ENCODE measurements at places on chromosomes 2 and 18. TPM values are rescaled to one million over a fixed set of nuclear protein-coding genes. Genes with fewer than 3 reads are reported as not detected.

DNA sequence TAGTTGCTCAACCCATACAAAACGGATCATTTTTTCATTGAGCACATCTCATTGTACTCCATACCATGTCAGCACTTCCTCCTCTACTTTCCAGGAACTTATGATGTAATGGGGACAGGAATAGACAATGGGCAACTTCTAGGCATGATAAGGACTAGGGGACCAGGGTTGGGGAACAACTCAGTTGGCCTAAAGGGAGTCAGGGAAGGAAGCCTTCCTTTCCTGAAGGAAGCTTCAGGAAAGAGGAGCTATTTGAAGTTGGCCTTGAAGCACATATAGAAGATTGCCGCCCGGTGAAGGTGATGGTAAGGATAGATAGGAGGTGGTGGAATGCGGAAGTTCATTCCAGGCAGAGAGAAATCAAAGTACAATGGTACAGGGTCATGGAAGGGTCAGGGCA, 283.9 kb downstream of the SLC8A1 start:
- DNase-seq, result no peak

C1QL2 gene
- total RNA-seq, result not detected

HOXD13 gene
- total RNA-seq, result not detected

DNA sequence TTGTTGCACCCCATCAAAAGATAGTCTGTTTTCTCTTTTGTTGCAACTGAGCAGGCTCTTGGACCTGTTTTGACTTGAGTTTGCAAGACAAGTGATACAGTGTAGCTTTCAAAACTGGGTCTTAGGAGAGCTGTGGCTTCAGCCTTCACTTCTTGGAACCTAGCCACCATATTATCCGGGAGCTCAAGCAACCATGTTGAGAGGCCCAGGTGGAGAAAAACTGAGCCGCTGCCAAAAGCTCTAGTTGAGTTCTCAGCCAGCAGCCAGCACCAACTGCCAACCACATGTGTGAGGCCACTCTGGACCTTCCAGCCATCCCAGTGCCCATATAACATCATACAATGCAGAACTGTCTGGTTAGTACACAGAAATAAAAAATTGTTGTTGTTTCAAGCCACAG, 5.4 kb downstream of the CACNB4 start:
- no peak for DNase-seq

CSRNP3 gene
- total RNA-seq, result 0.37 TPM

DNA sequence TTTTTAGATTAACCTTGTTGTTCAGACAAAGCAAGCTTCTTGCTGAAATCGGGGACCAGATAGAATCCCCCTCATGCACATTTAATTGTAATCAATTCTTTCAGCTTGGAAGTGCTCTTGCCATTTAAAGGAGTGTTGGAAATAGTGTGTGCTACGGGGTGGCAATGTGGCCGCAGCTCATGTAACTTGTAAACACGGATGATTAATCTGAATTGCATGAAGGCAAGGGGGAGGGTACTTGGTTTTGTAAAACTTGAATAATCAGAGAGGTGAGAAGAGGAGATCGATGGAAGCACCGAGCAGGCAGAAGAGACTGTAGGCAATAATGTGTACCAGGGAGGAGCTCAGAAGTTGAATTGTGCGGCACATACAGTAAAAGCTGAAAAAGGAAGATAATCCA, 273.5 kb downstream of the PTGR3 start:
- no peak for DNase-seq

KIAA2012 gene
- 0.49 TPM for total RNA-seq

DNA sequence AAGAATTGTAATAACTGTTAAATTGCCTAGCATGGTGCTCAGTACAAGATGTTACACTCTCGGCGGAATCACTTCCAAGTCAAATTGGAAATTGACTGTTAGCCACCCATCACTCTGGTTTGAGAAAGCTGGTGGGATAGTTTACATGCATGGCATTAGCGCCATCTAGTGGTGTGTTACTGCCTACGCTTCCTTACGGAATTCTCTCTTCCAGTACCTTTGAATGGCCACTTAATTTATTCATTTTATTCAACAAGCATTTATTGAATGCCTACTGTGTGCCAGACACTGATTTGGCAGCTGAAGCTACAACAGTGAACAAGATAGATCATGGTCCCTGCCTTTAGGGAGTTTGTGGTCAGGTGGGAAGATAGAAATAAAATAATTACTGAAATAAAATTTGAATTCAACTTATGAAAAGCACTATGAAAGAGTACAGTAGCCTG, 171.2 kb downstream of the TMEM247 start:
- no peak for DNase-seq

CIDEA gene
- total RNA-seq, result not detected

DNA sequence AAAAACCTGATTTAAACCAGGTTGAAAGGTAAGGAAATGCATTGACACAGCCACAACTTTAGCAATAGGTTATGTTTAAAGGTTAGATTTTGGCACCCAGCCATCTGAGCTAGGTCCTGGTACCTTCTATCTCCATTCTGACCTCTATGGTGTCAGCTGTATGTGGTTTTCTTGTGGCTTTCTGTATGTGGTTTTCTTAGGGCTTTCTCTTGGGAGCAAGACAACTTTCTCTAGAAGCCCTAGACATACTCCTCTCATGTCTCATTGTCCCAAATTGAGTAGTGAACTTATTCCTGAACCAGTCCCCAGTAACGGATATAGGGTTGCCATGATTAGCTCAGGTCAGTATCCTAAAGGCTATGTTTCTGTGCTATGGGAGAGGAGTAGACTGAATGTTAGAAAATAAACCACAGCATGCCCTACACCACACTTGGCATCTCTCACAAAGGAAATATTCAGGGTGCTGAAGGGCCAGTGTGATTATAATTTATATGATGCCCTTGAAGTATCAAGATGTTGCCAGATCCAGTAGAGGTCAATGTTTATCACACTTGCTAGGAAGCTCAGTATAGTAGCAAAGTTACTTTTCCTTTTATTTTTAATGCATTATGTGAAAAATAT, 176.1 kb downstream of the CAPN13 start:
- no peak for DNase-seq
